ENCODE measurements at places on chromosomes 7 and 10.

DNA sequence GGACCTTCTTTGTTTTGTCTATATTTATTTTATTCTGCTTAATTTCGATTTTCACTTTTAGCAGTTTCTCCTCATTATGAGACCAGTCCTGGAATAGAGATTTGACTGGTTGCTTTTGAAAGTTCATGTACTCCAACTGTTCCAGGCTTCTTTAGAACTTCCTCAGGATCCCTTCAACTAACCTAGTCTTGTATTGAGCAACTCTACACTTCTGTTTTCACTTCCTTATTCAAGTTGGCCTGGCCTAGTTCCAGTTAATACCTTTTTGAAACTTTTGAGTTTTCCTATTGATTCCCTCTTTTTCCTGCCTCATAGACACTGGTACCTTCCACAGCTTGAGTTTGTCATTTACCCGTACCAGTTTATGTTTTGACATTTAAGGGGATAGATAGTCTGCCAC lies 421.7 kb downstream of the ATRNL1 start:
- no peak for DNase-seq

- no peak for DNase-seq
These were observed 2.2 kb downstream of the POLM start for GRCh38 chr7:44080118-44080517.

- no peak for DNase-seq
These were observed 9.2 kb downstream of the CCDC201 start for GRCh38 chr7:45863715-45864114.

GRCh38 chr7:21550076-21550475 lies 7.2 kb downstream of the DNAH11 start:
- DNase-seq, result no peak

All from NCI-H146 (cell line).